Vagina (tissue), 2 donors: ENCODE measurements at places on chromosomes 16 and 17. TPM values are rescaled to one million over a fixed set of nuclear protein-coding genes. Genes with fewer than 3 reads are reported as not detected.

DNA sequence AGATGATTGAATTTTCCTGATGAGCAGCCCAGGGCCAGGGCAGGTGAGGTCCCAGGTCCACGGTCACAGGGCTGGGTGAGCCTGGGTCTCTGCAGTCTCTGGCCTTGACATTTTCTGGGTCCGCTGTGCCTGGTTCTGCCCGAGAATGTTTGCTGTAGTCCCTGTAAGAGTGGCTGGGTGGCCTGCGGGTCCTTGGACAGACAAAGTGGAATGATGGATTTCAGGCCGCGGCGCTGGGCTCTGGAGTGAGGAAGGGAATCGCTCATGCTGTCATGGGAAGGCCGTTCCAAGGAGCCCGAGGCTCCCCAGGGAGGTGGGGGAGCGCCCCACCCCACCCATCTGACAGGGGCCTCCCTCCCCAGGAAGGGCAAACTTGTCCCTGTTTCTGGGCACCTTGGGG lies 153.5 kb upstream of the CIBAR2 start:
- DNase-seq: no peak

DNA sequence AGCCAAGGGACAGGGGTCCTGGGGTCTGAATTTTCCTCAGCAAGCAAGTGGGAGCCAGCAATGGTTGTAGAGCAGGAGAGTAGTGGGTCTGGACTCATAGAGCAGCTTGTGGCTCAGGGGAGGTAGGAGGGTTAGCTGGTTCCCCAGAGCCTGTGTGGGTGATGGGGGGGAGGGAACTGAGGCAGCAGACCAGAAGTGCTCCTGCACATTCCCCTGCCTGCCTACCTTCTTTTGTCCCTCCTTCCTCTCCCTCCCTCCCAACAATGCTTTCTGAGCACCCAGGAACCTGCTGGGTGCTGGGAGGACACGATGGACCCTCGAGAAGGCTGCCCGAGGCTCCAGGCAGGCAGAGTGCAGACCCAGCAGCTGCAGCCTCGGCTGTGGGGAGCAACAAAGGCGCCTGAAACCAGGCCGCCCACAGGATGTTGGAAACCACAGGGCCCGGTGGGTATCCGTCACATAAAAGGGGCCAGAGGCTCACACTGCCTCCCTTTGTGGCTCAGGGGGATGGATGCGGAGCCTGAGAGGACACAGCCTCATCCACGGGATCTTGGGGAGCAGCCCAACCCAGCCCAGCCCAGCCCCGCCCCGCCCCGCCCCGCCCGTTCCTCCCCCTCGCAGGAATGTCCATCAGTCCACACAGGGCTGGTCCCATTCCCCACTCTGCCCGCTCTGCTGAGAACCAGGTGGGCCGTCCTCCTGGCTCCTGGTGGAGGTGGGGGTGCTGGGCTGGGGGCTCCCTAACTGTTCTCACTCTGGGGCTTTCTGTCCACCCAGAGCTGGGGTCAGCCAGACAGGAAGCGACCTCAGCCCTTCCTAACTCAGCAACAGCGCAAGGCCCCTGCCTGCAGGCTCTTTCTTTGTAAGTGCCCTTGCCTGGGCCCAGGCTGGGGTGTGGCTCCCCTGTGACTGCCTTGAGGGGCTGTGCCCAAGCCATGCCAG lies 1.7 kb upstream of the NLRC3 start:
- no peak for DNase-seq

GRCh38 chr17:17954079-17954478 lies 18.1 kb downstream of the TOM1L2 start:
- no peak for DNase-seq

- DNase-seq: no peak
These were observed 32.6 kb downstream of the RAI1 start for GRCh38 chr17:17713839-17714238.

DNA sequence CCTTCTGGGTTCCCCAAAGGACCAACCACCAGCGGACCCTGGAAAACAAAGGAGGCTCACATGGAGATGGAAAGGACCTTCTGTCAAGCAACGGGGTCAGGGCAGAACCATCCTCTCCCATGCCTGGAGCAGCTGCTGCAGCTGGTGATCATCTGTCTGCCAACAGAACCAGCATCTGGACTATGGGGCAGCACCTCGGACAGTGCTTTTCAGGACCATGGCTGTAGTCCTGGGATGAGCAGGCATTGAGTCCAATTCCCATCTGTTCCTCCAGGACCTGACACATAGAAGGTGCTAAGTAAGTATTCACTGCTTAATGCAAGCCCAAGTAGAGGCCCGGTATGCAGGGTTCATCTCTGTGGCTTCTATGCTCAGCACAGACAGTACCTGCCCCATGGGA lies 304.7 kb downstream of the XYLT1 start:
- no peak for DNase-seq

- DNase-seq: no peak
These were observed 23.4 kb downstream of the NDEL1 start for GRCh38 chr17:8459107-8459506.

GRCh38 chr17:64331931-64332493 lies 58.6 kb downstream of the PECAM1 start:
- no peak for DNase-seq

- DNase-seq: no peak
These were observed 6.2 kb upstream of the FLCN start for GRCh38 chr17:17243163-17243562.

DNA sequence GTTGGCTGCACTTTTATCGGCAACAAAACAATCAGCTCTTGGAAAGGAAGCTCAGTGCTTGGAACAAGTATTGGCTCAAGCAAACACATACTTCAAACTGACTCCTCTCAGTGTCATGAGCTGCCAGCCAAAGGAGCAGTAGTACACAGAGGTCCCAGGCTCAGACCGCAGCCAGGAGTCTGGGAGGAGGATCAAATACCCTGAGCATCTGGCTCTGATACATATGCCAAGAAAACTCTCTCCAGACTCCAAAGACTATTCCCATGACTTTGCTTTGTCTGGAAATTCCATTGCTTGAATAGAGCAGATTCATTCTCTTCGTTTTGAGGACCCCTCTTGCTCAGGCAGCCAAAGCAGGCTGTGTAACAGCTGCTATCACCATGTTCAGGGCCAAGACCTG lies 501.6 kb upstream of the PSMD7 start:
- DNase-seq: no peak

- DNase-seq: no peak
These were observed 159.6 kb downstream of the HAPSTR1 start for GRCh38 chr16:9251026-9251425.

GRCh38 chr16:70494777-70495176 lies 28.6 kb downstream of the COG4 start:
- DNase-seq: no peak

GRCh38 chr16:7839568-7839967 lies 506.9 kb downstream of the RBFOX1 start:
- DNase-seq: no peak

DNA sequence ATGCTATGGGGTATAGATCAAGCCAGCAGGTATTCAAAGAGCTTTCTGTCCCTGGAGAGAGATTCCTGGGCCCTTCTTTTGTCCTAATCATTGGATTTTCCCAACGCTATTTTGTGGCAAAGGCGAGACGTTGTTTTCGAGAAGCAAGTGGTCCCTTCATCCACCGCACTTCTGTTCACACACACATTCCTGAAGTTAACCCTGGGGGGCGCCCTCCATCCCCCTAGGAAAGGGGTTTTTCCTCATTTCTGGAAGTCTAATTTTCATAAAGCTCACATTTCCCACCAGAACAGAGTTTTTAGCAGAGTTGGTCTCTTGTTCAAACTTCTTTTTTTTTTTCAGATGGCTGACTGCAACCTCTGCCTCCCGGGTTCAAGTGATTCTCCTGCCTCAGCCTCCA lies 11.9 kb downstream of the SCGB1C2 start:
- DNase-seq: no peak

DNA sequence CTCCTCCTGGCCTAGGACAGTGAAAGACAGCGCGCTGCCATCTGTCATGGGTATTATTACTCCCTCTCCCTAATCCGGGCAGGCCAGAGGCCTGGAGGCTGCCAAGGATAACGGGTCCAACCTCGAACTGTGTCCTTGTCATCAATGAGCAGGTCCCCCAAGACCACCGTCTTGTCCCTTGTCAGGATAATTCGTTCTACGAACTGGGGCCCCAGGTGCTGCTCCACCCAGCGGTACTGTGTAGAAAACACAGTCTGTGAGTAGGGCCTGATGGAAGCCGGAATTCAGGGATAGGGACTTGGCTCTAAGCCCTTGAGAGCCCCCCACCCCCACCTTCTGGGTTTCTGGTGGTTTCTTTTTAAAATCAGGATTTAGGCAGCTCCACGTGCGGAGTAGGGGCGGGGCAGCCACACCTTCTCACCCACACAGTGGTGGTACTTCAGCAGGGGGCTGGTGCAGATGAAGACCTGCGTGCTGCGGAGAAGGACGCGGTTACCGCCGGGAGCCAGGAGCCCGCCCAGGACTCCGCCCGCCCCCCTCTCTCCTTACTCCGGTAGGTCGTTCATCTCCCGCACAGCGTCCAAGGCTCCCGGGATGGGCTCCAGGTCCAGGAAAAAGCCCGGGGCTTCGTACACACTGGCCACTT lies 787 bp downstream of the NT5C start:
- no peak for DNase-seq

CSH1 gene
- not detected for total RNA-seq

PPY gene
- not detected for total RNA-seq

PPM1E gene
- total RNA-seq: 0.25 TPM

PIRT gene
- 6.4 TPM for total RNA-seq

MYH2 gene
- not detected for total RNA-seq

NPW gene
- total RNA-seq: not detected

PRCD gene
- total RNA-seq: 21.4 TPM
